ENCODE measurements at places on chromosomes 3 and 15.

DNA sequence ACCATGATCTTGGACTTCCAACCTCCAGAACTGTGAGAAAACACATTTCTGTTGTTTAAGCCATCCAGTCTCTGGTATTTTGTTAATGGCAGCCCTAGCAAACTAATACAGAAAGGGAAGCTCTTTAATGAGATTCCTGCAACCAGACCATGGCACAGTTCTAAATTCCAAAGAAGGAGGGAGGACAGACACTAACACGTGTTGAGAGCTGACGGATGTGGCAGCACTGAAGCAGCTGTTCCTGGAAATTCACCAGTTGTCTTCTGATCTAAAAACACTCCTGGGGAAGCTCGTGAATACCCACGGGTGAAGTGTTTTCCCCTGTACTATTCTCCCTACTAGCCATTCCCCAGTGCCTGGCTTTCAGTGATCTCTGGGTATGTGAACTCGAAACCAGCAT is 56.7 kb downstream of the RPL22L1 start:
- no peak for DNase-seq

GRCh38 chr15:99732751-99733267 is 428 bp downstream of the LYSMD4 start:
- DNase-seq = no peak

GRCh38 chr3:125683067-125683829 is 88.0 kb upstream of the OSBPL11 start:
- DNase-seq = no peak

DNA sequence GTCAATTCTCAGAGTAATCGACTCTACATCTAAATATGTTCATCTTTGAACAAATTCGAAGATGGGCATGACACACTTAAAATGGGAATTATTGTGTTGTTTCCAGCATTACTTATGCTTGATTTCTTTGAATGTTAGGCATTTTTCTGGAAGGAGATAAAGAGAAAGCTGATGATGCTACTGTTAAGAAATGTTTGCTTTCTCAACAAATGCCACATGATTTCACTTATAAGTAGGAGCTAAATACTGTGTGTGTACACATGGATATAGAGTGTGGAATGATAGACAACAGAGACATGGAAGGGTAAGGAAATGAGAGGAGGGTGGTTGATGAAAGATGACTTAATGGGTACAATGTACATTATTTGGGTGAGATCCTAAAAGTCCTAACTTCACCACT is 400.9 kb downstream of the TBL1XR1 start:
- no peak for DNase-seq

- no peak for DNase-seq
Measured at GRCh38 chr3:153885359-153885758, 235.8 kb upstream of the ARHGEF26 start.

- DNase-seq = peak; percentile 4
Measured at GRCh38 chr15:41832875-41833274, 5.0 kb downstream of the JMJD7 start.

GRCh38 chr3:124657138-124657537 is 73.1 kb upstream of the UMPS start:
- no peak for DNase-seq
